ENCODE measurements at places on chromosomes 13 and 19.

DNA sequence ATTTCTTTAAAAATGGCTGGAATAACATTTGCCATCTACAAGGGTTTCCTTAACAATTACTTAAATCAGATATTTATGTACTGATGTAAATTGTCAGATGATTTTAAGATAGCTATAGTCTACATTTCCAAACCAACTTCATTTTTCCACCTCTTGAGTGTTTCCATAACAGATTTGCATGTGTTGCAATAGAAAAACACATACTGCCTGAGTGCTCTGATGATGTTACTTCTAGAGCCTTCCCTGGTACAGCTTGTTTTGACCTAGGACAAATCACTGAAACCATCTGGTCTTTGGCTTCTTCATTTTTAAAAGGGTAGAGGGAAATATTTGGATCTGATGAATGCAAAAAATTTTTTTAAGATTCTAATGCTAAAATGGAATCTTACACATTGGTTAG, 245.9 kb downstream of the PCDH9 start:
- DNase-seq: no peak

DNA sequence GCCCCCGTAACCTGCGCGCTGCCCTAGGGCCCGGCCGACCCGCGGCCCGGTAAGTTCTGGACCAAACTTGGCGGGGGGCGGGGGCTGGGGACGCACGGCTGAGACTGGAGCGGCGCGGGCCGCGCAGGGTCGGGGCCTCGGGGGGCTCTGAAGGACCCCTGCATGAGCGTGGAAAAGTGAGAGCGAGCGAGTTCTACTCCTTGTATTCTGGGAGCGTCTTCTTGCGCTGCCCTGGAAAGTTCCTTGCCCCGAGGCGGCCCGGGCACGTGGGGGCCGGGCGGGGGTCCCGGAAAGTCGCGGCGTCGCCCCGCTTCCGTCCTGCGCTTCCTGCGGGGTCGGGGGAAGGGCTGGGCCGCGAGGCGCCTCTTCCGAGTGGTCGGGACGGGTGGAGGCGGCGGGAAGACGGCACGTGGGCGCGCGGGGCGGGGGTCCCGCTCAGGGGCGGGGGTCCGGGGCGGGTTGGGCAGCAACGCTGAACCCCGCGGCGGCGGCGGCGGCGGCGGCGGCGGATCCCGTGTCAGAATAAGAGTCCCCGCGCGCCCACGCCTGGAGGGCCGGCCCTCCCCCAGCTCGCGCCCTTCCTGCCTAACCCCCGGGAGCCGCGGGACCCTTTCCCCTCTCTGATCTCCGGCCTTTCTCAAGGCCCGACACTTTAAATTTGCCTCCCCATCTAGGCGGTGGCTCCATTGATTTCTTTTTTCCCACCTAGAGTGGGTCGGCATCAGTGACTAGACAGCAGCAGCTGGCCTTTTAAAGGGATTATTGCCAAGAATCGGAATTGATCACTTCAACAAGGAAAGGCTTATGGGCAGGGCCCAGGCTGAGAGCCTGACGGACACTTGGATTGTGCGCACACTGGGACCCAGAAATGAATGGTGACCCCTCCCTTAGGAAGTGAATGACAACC, 749 bp downstream of the GATAD2A start:
- peak; percentile 30 for DNase-seq

DNA sequence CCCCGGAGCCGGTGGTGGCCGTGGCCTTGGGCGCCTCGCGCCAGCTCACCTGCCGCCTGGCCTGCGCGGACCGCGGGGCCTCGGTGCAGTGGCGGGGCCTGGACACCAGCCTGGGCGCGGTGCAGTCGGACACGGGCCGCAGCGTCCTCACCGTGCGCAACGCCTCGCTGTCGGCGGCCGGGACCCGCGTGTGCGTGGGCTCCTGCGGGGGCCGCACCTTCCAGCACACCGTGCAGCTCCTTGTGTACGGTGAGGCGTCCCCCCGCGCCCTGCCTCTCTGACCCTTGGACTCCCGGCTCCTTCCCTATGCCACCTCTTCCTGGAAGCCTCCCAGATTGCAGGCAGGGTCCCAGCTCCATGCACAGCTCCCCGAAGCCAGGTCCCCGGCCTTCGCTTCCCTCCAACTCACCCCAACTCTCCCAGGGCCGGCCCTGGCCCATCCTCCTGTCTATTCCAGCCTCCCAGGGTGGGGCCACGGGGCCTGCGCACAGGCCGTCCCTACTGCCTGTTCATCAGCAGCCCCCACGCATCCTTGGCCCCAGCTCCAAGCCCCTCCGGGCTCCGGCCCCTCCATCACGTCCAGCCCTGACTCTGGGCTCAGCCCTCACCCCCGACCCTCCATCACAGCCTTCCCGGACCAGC, 1.7 kb downstream of the MADCAM1 start:
- no peak for DNase-seq

GRCh38 chr19:31882709-31883108, 462.7 kb upstream of the ZNF507 start:
- DNase-seq: no peak

- no peak for DNase-seq
Measured at GRCh38 chr13:94761407-94761806, 49.1 kb upstream of the SOX21 start.

GRCh38 chr13:75050419-75051046, 431.4 kb downstream of the TBC1D4 start:
- DNase-seq: no peak
